Anterior cingulate cortex (tissue), 58 donors: ENCODE measurements at places on chromosomes 7 and 10.

DNA sequence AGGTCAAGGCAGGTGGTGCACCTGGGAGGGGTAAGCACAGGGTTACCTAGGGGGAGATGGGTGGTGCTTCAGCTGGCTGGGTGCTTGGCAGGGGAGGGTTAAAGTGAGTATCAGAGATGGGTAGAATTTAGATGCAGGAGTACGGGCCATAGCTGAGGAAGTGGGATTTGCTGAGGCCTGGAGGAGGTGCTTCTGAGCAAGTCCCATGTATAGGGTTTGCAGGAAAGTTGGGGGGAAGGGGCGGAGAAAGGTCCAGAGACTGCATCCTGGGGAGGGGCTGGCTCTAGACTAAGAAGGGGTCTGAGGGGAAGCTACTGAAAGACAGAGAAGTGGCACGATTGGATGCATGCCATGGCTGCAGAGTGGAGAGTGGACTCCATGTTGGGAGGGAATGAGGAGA lies 281.6 kb upstream of the ZNF32 start:
- DNase-seq: no peak

- no peak for DNase-seq
These were observed 440.5 kb downstream of the GRID1 start for GRCh38 chr10:85926136-85926535.

DNA sequence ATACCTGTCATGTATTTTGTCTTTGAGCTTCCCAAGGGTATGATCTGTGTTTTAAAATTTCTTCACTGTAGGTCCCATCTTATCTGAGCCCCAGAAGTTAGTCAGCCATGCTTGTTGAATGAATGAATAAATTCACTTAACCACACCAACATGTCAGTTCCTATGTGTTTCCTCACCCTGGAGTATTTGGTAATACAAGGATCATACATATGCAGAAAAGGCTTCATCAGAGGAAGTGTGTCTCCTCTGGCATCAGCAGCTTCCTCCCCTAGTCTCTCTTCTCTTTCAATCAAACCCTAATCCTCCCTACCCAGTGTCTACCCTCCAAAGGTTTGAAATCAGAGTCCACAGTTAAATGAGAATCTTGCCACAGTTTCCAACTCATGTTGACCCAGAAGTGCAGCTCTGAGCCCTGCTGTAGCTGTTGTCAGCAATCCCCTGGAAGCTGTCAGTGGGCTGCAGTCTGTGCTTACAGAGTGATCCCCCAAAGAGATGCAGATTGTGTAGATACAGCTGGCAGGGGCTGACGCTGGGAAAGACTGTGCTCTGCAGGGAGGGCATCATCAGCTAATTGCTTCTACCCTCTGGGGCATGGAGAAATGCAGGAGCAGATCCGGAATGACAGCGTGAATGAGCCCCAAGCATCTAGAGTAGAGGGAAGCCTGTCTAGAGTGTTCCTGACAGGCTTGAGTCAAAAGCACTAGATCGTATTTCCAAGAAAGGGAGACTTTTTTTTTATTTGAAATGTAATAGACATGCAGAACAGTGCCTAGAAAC lies 105.0 kb upstream of the WDR11 start:
- no peak for DNase-seq

DNA sequence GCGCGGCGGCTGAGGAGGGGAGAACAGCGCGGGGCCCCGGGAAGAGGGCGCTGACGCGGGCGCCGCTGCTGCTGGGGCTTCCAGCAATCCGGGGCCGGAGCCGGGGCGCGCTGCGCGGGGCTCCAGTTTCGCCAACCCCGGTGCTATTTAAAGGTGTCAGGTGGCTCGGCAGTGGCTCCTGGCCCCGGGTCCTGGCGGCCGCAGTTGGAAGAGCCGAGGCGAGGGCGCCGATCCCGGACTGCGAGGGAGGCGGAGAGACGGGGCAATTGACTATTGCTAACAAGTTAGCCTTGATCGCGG lies 347 bp downstream of the LBX1 start:
- no peak for DNase-seq

- DNase-seq: no peak
These were observed 33.2 kb downstream of the SPAM1 start for GRCh38 chr7:123958186-123958703.

GRCh38 chr10:69728335-69728870 lies 73.3 kb upstream of the COL13A1 start:
- DNase-seq: no peak

GRCh38 chr7:13148548-13148947 lies 461.1 kb downstream of the ARL4A start:
- DNase-seq: no peak

- peak; percentile 44 for DNase-seq
These were observed at the start of gene CPED1 for GRCh38 chr7:120988591-120989256. TSS of gene CPED1 (plus strand) at chr7:120988711. CDS start at chr7:120989622, 911 bp downstream.

- DNase-seq: no peak
These were observed 64.3 kb downstream of the STEAP1B start for GRCh38 chr7:22435720-22436119.

- no peak for DNase-seq
These were observed 816 bp downstream of the UCMA start for GRCh38 chr10:13233358-13233757.

GRCh38 chr7:79401254-79401653 lies 52.2 kb downstream of the MAGI2 start:
- DNase-seq: no peak

- no peak for DNase-seq
These were observed 63.6 kb downstream of the ARID5B start for GRCh38 chr10:61964949-61965702.

DNA sequence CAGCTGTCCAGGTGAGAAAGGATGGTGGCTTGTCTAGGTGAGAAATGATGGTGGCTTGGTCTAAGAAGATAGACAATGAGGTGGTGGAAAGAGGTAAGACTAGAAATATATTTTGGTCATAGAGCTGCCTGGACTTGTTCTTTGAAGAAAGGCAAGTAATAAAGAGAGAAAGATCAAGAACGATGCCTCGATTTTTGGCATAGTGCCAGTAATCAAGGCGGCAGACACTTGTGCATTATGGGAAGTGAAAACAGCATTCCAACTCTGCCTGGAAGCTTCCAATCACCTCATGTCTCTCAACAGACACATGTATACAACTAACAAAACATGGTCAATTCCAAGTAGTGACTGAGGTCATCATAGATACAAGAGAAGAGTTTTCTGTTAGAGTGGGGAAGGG lies 423.8 kb upstream of the NRP1 start:
- no peak for DNase-seq

- no peak for DNase-seq
These were observed 24.0 kb downstream of the FRA10AC1 start for GRCh38 chr10:93678386-93678785.

DNA sequence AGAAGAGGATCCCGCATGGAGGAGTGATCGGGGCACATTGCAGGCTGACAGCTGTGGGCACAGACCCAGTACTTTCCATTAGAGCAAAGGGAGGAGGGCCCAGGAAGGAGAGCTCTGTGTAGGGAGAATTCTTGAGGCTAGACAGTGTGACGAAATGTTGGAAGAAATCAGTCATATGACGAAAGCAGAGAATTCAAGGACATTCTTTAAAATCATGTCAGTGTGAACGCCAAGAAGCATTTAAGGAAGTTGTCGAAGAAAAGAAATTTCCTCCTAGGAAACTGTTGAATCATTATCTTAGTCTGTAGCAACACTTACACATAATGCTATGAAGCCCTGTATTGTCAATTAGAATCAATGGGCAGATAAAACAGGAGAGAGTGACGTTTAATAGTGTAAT lies 191.3 kb upstream of the ADARB2 start:
- DNase-seq: no peak

- no peak for DNase-seq
These were observed 82.7 kb downstream of the ZRANB1 start for GRCh38 chr10:125024497-125025234.

DNA sequence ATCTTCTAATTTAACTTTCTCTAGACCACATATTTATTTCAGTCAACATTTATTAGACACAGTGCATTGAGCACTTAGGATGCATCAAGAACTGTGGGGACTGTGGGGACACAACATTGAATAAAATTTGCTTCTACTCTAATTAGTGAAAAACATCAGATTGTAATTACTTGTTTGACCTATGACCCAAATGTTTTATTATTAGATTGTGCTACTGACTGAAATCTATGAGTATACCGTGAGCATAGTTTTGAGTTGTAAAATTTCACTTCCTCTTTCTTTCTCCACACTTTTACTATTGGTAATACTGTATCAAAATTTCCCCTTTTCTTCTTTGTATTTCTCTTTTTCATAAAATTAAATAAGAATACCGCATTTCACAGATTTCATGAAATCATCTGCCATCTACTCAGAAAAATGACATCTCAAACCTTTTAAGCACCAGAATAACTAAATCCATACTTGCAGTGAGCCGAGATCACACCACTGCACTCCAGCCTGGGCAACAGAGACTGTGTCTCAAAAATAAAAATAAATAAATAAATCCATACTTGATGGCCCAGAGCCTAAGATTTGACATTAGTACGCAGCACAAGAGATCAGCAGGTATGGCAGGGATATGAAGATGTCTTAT lies 25.4 kb upstream of the INPP5F start:
- no peak for DNase-seq

DNA sequence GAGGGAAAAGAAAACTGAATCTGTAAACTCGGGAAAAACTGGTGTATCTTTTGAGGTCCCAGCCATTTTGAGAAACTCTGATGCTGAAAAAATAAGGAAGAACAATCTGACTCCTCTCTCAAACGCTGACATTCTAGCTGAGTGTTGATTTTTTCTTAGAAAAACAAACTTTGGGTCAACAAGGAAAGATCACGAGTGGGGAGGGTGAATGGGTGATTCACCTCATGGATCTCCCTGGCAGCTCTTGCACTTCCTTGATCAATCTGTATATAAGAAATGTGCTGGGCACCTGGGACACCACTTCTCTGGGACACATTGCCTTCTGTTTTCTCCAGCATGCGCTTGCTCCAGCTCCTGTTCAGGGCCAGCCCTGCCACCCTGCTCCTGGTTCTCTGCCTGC lies at the start of gene PIP:
Gene PIP, plus strand, starts transcription at position 297 of the 400 bp plus-strand sequence. Its CDS starts 40 bp downstream, at position 337.
- no peak for DNase-seq

GRCh38 chr10:3451516-3452172 lies 279.1 kb upstream of the PITRM1 start:
- no peak for DNase-seq

DNA sequence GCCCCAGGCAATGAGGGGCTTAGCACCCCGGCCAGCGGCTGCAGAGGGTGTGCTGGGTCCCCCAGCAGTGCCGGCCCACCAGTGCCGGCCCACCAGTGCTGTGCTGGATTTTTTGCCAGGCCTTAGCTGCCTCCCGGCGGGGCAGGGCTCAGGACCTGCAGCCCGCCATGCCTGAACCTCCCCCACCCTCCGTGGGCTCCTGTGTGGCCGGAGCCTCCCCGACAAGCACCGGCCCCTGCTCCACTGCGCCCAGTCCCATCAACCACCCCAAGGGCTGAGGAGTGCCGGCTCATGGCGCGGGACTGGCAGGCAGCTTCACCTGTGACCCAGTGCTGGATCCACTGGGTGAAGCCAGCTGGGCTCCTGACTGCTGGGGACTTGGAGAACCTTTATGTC lies 3.5 kb upstream of the ACSL5 start:
- DNase-seq: no peak

GRCh38 chr7:16278167-16278787 lies 143.1 kb downstream of the CRPPA start:
- DNase-seq: no peak

DNA sequence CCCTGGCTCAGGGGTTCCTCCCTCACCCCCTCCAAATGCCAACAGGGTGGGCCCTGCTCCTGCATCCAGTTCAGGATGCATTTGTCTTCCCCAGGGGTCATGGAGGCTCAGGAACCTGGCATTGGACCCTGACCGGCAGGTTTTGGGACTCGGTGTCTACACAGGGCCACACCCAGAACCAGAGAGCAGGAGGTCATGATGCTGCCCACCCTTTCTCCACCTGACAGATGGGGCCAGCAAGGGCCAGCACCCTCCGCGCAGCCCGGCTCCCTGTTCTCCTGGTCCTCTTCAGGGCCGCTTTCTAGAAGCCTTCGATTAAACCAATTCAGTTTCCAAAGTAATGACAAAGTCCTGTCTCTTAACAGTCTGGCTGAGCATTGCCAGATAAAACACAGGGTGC lies 50.2 kb downstream of the CAMK2B start:
- DNase-seq: no peak

GRCh38 chr10:88070080-88070880 lies 206.9 kb downstream of the PTEN start:
- no peak for DNase-seq

DNA sequence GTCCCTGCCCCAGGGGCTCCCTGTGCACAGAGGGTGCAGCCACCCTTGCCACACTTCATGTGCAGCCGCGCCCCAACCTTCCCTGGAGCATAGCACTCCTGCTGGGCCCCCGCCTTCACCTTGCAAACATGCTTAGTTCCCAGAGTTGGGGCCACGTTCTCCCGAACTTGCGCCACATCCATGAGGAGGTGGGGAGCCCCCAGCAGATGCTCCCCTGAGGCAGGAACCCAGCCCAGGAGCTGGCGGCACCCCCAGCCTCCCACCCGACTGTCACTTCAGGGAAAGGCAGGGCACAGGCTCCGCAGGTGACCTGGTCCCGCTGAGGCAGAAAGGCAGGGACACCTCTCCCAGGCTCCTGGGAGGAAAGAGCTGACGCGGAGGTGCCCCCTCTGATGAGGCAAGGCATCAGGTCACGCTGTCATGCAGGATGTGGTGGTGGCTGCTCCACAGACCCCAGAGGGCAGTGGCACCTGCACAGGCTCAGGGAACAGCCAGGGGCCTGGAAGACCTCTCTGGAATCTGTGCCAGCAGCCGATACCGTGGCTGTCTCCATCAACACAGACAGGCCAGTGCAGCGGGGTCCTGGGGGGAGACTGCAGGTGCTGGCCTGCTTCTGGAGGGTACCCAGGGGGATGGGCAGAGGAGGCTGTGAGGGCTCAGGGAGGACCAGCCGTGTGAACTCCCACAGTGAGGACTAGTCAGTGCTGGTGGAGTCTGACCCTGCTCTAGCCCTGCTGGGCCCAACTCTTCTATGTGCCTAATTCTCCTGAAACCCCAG lies 221.3 kb downstream of the MAD1L1 start:
- no peak for DNase-seq

DNA sequence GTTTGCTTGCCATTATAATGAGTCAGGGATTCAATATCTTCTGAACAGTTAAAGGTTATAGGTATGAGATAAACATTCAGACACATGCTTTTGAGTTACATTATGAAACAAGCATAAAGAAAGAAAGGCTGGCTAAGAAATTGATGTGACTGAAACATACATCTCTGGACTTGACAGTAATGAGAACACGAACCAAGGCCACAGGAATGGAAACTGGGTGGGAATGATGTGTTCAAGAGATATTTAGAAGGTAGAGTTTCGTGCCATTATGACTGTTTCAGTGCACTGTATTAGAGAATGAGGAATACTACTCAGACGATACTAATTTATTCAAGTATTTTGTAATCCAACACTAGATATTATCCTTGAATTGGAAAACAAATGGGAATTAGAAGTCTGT lies 332.1 kb upstream of the MAGI2 start:
- no peak for DNase-seq

DNA sequence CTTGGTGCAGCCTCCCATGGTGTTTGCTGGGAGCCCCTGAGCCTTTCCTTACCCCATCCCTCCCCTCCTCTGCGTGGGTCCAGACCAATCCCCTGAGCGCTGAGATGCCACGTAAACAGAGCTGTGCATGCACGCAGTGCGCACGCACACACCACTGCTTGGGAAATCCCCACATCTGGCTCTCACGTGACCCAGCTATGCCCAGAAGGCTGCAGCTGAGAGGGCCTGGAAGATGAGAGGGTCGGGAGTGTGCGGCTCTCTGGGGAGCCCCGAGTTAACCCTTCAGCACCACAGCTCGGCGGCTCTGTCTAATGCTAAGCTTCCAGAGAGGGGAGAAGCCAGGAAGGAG lies 177.2 kb downstream of the SH3PXD2A start:
- DNase-seq: peak; percentile 72

- DNase-seq: no peak
These were observed 90.7 kb downstream of the UNCX start for GRCh38 chr7:1323178-1324027.
